Camera-type eye (tissue), 1 donor: ENCODE measurements at places on chromosomes 16 and 17. TPM values are rescaled to one million over a fixed set of nuclear protein-coding genes. Genes with fewer than 3 reads are reported as not detected.

RAB34 gene
- 53.9 TPM for total RNA-seq

MGAT5B gene
- total RNA-seq: 9.8 TPM

FBXO39 gene
- total RNA-seq: 0.22 TPM

HP gene
- total RNA-seq: 0.55 TPM

PPY gene
- not detected for total RNA-seq

MAPT gene
- 41.3 TPM for total RNA-seq

SLC2A4 gene
- 5.4 TPM for total RNA-seq

CCL8 gene
- total RNA-seq: 0.33 TPM

TBC1D3I gene
- total RNA-seq: not detected

KLHL36 gene
- 54.0 TPM for total RNA-seq

OR4D1 gene
- total RNA-seq: not detected

ZP2 gene
- total RNA-seq: 0.33 TPM

GUCY2D gene
- 26.8 TPM for total RNA-seq

STAC2 gene
- 2.1 TPM for total RNA-seq

KRT25 gene
- 0.22 TPM for total RNA-seq

CHST5 gene
- 1.6 TPM for total RNA-seq

PIRT gene
- total RNA-seq: 1.3 TPM

CHST6 gene
- total RNA-seq: 2.7 TPM

AIPL1 gene
- 335 TPM for total RNA-seq

KLHL10 gene
- 0.16 TPM for total RNA-seq

PRAC2 gene
- total RNA-seq: not detected

CLDN6 gene
- not detected for total RNA-seq

ESRP2 gene
- total RNA-seq: 4.6 TPM

CLEC3A gene
- total RNA-seq: not detected

TP53TG3C gene
- not detected for total RNA-seq

RHBDF2 gene
- 9.1 TPM for total RNA-seq

GJC1 gene
- 34.3 TPM for total RNA-seq

MTSS2 gene
- total RNA-seq: 55.0 TPM

SLC43A2 gene
- 21.1 TPM for total RNA-seq

MPP2 gene
- total RNA-seq: 24.1 TPM

CDH16 gene
- total RNA-seq: not detected

WNT9B gene
- total RNA-seq: 0.16 TPM

C17orf78 gene
- total RNA-seq: not detected

HBM gene
- total RNA-seq: 15.4 TPM

SHPK gene
- 23.7 TPM for total RNA-seq
